ENCODE measurements at places on chromosomes 4 and X.

DNA sequence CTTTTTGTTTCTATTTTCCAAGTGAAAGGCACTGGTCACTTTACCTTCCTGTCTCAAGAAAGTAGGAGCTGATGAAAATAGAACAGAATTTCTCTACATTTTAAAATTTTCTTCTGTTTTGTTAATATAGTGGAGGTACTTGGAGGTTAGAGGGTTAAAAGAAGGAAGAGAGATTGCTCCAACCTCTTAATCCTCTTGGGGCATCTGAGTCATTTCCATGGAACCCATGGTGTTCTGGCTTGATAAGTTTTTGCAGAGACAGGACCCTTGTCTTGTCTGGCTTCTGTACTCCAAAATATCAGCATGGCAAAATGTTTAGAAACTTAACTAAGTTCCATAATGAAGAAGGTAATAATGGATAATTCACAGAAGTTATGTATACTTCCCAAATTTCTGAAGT lies 727.2 kb downstream of the C4orf33 start:
- DNase-seq: no peak

GRCh38 chr4:79065262-79065661 lies 126.0 kb upstream of the PAQR3 start:
- no peak for DNase-seq

- no peak for DNase-seq
Measured at GRCh38 chrX:119682019-119682989, 10.7 kb downstream of the SEPTIN6 start.

- DNase-seq: no peak
Measured at GRCh38 chr4:183364025-183364424, 41.8 kb upstream of the CLDN24 start.

DNA sequence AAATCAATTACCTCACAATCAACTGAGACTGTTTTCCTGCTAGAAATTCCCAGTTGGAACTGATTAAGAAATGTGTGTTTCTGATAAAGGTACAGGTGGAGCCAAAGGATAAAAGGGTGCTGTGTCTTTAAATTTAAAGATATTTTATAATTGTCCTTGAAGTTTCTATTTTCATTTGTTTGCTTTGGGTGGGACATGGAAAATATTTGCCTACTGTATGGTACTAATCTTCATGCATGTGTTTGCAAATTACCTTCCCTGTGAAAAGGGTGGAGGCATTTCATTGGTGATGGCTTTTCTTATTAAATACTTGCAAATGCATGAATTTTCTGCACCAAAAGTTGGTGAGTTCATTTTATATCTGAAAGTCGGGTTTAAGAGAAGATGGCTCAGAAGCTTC lies 215.9 kb downstream of the RELL1 start:
- no peak for DNase-seq

DNA sequence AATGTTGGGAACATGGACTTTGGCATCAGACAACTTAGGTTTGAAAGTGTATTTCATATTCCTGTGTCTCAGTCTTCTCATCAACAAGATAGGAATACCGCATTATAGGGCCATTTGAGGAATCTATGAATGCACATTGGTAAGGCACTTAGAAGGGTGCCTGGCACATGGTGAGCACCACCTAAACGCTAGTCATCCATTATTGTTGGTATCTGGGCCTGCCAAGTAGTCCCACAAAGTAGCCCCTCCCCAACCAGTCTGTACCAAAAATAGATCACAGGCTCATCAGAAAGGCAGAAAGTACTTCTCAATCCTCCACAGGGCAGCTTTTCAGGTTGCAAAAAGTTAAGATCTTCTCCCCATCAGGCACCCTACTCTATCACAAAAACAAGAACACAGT lies 162.3 kb upstream of the KLF3 start:
- no peak for DNase-seq

GRCh38 chr4:123922847-123923246 lies 526.3 kb downstream of the SPRY1 start:
- no peak for DNase-seq

DNA sequence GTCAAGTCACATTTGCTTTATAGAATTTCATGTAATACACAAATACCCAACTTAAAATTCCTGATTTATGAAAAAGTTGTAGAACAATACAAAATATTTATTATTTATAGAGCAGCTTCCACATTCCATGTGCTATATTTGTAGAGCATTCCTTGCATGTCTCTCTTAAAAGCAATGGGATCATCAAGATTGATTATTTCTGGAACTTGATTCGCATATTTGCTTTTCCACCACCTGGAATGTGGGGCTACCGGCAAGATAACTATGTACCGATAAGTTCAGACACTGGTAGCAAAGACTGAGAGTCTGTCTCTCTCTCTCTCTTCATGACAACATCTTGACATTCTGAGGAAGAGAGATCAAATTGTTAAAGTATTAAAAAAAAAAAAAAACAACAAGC lies 59.3 kb downstream of the MAPK10 start:
- DNase-seq: no peak

DNA sequence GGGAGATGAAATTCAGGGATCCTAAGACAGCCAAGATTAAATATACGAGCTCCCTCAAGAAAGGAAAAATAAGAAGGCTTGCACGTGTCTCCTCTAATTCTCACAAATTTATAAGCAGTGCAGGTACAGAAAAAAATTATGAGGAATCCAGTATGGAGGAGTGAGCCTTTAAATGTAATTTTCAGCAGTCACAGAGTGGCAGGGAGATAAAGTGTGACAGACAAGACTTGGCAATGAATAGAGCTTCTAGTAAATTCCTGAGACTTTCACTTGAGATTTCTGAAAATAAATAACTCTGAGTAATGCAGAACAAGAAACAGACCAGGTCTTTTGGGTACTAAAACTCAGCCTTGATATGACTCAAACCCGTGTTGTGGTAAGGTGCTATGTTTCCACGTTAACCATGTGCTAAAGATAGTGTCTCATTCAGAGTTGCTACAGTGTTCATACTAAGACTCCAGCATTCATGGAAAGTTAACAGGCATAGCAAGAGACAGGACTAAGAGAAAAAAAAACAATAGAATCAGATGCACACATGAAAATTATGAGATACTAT lies 119.8 kb downstream of the SPOCK3 start:
- DNase-seq: no peak

GRCh38 chr4:56892691-56893090 lies 15.0 kb upstream of the REST start:
- no peak for DNase-seq

- DNase-seq: no peak
Measured at GRCh38 chr4:20265726-20266125, 14.0 kb downstream of the SLIT2 start.

DNA sequence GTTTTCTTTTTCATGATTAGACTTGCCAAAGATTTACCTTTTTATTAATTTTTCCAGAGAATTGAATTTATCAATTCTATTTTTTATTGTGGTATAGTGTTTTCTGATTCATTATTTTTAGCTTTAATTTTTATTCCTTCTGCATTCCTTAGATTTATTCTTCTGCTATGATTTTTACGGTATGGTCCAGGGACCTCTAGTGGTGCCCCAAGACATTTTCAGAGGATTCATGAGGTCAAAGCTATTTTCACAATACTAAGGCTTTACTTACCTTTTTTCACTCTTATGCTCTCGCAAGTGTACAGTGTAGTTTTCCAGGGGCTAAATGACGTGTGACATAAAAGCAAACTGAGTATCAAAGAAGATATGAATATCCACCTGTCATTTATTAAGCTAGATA lies 8.0 kb downstream of the RADX start:
- no peak for DNase-seq

DNA sequence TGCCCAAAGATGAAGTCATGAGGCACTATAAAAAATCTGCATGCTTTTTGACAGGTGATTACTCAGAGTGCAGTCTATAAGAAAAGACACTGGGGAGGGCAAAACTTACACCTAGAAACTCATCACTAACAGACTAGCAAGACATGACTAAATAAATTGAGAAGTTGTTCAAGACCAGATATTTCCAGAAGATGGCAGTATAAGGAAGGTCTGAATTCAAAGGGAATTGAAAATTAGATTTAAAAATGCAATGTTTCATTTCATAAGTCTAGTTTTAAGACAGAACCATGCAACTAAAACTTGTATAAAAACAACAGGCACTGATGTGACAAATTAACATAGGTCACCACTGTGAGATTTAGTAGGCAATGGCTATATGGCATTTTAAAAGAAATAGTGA lies 232.5 kb upstream of the POF1B start:
- no peak for DNase-seq

- DNase-seq: no peak
Measured at GRCh38 chrX:119363391-119363790, 35.7 kb upstream of the SLC25A43 start.

GRCh38 chr4:81404294-81404693 lies 67.4 kb downstream of the RASGEF1B start:
- DNase-seq: no peak

GRCh38 chrX:16023790-16024734 lies 99.3 kb upstream of the GRPR start:
- DNase-seq: no peak

DNA sequence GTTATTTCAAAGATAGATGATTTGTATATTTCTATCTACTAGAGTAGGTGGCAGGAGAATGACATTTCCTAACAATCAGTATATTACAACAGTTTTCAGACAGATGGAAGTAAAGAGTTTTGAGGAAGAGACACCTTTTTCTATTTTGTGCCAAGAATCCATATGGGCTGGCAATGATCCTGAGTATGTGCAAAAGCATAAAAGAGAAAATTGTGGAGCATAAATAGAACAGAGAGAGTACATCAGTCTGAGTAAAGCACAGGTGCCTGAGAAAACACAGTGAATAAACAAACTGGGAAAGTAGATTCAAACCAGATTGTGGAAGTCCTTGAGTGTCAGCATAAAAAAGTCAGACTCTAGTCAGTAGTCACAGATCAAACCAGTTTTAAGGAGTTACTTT lies 96.8 kb upstream of the WDR44 start:
- no peak for DNase-seq

DNA sequence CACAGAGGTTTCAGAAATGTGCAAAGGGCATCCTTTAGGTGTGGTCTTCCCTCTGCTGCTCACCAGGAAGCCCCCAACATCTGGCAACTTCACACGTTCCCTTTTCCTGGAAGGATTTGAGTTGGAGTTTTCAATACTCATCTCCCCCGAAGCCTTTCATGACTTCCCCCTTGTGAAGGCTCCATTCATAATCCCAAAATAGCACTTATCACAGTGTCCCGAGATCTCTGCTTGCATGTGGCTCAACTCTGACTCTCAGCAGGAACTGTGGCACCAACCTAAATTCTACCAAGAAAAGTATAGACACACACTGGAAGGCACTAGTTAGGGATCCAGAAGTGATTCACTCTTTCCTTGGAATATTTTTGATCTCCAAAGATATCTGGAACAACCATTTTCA lies 40.5 kb upstream of the ZNF827 start:
- no peak for DNase-seq

DNA sequence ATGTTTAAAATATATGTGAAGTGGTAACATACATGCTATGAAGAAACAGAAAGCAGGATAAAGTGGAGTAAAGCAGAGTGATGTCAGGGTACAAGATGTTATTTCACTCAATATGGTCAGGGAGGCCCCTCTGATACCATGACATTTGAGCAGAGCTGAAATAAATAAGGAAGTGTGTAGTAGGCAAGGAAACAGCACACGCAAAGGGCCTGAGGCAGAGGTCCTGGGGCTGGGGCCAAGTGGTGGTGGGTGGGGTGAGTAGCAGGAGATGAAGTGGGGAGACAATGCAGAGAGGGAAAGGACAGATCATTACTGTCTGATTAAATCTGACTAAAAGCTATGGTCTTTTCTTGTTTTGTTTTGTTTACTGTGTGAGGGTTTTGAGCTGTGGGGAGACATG lies 61.1 kb downstream of the FAM13A start:
- no peak for DNase-seq

- DNase-seq: no peak
Measured at GRCh38 chrX:63746278-63746677, 38.7 kb downstream of the ARHGEF9 start.

- DNase-seq: no peak
Measured at GRCh38 chr4:1673671-1674070, 10.4 kb downstream of the FAM53A start.

DNA sequence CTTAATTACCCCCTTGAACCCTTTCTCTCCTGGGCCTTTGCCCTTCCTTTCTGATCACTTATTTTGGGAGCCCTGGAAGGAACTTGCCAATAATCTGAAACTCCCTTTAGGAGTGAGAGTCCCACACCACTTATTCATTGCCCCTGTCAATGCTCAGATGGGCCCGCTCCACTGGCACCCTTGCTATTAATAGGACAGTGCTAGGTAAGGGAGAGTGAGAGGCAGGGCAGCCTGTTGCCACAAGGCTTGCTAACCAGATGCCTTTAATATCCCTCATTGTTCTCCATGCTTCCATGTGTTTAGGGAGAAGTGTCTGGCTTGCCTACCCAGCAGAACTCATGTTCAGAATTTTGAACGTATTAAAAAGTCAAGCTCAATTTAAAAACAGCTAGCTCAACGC lies 1.7 kb upstream of the NHS start:
- DNase-seq: no peak

DNA sequence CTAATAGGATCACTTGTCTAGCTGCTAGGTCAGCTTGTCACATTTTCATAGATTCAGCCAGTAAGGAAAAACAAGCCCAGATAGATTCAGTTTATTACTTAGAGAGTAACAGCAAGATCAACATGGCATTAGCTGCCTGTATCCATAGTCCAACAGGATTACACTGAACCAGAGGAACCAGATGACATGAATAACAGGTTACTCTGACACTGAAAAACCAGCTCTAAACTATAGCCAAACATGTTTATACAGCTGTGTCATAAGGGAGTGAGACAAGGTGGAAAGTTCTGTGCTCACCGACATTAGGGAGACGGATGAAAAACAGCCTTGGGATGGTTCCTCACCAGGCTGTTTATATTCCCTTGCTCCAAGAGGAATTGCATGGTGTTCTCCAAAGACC lies 102.9 kb upstream of the EOLA2 start:
- DNase-seq: no peak

DNA sequence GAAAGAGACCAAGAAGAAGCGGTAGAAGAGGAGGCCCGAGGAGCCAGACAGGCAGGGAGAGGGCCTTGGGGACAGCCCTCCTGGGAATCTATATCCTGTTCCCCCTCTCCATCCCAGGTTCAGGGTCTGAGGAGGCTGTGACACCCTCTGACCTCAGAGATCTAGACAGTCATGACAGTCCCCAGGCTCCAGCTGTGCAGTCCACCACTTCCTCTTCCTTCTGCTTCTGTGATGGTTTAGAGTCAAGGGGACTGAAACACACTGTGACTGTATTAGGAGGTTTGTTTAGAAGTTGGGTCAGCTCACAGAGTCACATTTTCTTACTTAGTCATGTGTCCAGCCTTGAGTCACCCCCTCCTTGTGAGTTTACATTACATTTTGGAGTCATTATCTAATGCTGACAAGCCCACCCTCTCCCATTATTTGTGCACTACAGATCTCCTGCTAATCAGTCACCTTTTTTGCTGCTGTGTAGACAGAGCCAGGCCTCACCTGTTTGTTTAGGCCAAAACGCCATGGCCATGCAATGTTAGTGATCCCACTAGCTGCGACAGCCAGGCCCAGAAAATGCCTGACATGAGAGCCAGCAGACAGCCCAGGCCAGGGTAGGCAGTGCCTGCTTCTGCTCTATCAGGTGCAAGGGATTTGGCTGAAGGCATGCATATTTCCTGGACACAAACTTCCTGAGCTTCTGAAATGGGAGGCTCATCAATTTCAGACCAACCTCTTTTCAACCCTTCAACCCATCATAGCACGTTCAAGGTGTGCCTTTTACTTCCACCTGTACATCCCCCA lies 26.0 kb downstream of the MANBA start:
- DNase-seq: no peak

All from NCI-H1436 treated with DMSO at 0.1 percent for 48 hours (cell line).